ENCODE measurements at places on chromosomes 1 and 21. TPM values are rescaled to one million over a fixed set of nuclear protein-coding genes. Genes with fewer than 3 reads are reported as not detected.
A peak's percentile ranks its signal among the peaks of the same experiment; 100 is the strongest.

DNA sequence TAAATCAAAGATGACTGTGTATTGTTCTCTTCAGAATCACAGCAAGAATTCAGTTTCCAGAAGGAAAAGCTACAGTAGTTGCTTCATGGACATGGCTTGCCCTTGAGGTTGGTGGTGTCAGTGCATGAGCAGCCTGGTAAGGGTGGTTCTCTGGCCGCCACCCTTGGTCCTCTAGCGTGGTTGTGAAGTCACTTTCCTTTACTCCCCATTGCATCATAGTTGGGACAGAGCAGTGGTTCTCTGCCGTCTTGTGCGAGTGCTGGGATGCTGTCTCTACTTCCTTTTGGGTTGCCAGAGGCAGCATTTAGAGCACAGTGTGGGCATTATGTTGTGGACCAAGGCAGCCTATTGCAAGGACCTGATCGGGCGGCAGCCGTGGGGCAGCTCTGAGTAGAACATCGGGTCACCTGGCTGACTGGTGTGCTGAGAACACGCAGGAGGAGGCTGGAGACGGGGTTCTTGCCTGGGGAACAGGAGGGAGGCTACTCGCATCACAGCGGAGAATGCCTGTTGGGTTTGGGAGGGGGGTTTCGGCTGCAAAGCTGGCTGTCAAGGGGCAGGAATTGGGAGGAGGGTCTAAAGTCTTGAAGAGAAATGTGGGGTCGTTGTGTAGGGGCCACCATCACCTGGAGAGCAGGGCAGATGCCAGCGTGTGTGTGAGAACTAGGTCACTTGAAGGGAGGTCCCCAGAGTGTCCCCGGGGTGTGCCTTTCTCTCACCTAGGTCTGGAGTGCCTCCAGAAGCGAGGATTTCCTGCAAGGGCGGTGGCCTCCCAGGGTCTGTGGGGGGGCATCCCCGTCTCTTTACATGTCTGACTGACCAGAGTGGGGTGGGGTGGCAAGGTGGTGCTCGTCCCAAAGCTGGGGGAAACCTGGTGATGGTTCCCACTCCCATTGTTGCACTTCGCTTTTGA, 6.3 kb downstream of the ARF1 start:
- H3K4me3 ChIP-seq: peak overlapping the region; percentile 50
- no peaks in the 10 kb centered on the region for H3K27me3 ChIP-seq
- peaks cover 6% of the 10 kb centered on the region for H3K36me3 ChIP-seq
- H3K4me1 ChIP-seq: peaks cover 89% of the 10 kb centered on the region

DNA sequence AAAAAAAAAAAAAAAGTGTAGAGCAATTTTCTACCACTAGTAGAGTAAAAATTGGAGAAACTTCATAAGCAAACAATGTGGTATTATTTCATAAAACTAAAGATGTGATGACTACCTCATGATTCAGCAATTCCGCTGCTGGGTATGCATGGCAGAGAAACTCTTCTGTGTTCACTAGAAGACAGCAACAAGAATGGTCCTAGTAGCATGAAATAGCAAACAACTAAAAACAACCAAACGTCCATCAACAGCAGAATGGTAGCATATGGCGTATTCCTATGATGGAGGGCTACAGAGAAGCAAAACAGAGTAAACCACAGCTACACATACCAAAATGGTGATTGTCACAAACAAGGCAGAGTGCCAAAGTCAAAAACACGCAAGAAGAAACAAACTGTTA, 18.9 kb downstream of the HTR1D start:
- peaks cover 57% of the 10 kb centered on the region for H3K4me1 ChIP-seq
- no peak overlapping the region for H3K4me3 ChIP-seq
- H3K27me3 ChIP-seq: no peaks in the 10 kb centered on the region

GRCh38 chr1:231027971-231028370, 12.1 kb downstream of the FAM89A start:
- peaks cover 6% of the 10 kb centered on the region for H3K36me3 ChIP-seq
- no peak overlapping the region for H3K27ac ChIP-seq
- no peak overlapping the region for H3K4me3 ChIP-seq
- H3K27me3 ChIP-seq: no peaks in the 10 kb centered on the region

DNA sequence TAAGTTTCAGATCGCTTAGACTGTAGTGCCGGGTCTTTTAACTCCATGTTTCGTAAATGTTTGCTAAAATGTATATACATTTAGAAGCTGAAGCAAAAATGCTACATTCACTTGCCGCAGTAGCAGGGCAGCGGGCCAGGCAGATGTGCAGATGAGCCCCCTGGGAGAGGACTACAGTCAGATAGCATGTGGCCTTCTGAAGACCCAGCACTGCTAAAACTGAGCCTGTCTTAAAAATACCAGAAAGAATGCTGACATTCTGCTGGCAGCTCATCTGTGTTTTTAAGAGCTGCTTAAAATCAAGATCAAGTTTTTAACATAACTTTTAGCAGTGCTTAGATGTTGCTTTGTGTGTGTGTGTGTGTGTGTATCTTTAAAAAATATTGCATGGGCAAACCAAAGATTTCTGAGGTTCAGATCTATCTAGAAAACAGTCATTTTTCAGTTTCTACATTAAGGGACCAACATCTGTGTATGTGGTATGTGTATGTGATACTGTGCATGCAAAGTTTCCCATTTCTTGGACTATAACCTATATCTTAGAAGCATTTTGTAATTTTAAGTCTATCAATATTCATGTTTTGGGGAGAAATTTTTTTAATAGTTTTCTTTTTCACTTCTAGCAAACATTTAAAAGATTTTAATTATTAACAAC, 31.7 kb downstream of the CHRM3 start:
- H3K4me1 ChIP-seq: no peaks in the 10 kb centered on the region
- H3K27ac ChIP-seq: no peak overlapping the region
- no peaks in the 10 kb centered on the region for H3K36me3 ChIP-seq
- no peak for DNase-seq
- no peaks in the 10 kb centered on the region for H3K27me3 ChIP-seq
- H3K4me3 ChIP-seq: no peak overlapping the region

GRCh38 chr1:165842023-165842670, 14.7 kb downstream of the UCK2 start:
- no peaks in the 10 kb centered on the region for H3K27me3 ChIP-seq
- H3K27ac ChIP-seq: peak overlapping the region; percentile 66
- peak overlapping the region; percentile 37 for H3K4me3 ChIP-seq
- peaks cover 3% of the 10 kb centered on the region for H3K36me3 ChIP-seq
- DNase-seq: no peak
- H3K4me1 ChIP-seq: peaks cover 55% of the 10 kb centered on the region

- no peaks in the 10 kb centered on the region for H3K36me3 ChIP-seq
- no peak for DNase-seq
- no peaks in the 10 kb centered on the region for H3K4me1 ChIP-seq
- no peak overlapping the region for H3K27ac ChIP-seq
- H3K27me3 ChIP-seq: no peaks in the 10 kb centered on the region
- no peak overlapping the region for H3K4me3 ChIP-seq
These were observed 111.3 kb downstream of the SETD4 start for GRCh38 chr21:35948982-35949381.

- H3K27ac ChIP-seq: no peak overlapping the region
- H3K36me3 ChIP-seq: peaks cover 17% of the 10 kb centered on the region
These were observed 48.1 kb upstream of the B3GALT2 start for GRCh38 chr1:193234530-193234929.

DNA sequence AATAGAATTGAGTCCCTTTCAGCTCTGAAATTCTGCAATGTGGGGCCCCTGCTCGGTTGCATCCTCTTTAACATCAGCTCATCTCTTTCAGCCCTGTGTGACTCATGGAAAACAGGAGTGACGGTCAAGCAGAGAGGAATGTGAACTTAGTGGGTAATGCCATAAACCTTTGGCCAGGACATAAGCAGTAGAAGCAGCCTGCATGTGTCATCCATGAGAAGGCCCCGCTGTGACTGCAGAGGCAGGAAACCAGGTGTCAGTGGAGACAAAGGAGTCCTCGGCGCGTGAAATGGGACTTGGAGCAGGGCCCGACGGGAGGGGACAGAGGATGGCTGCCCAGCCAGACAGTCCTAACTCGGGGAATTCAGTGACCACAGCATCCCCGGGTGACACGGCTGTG, 21.1 kb upstream of the EPHB2 start:
- DNase-seq: no peak
- peaks cover 4% of the 10 kb centered on the region for H3K4me1 ChIP-seq
- no peak overlapping the region for H3K27ac ChIP-seq
- peaks cover 20% of the 10 kb centered on the region for H3K27me3 ChIP-seq
- H3K4me3 ChIP-seq: no peak overlapping the region

DNA sequence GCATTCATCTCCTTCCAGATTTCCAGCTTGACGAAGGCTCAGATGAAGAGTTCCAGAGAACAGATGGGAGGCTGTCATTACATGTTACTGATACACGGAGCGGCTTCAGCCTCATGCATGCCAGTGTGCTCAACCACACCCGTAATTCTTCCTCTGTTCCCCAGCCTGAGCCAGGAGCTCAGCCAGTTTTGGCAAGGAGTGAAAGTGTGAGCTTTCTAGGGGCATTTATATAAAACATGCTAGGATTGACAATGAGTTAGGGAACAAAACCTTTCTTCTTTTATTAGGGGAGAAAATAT, 290.4 kb upstream of the PLXNA2 start:
- H3K36me3 ChIP-seq: no peaks in the 10 kb centered on the region
- no peak for DNase-seq
- H3K4me1 ChIP-seq: peaks cover 4% of the 10 kb centered on the region
- H3K4me3 ChIP-seq: no peak overlapping the region
- H3K27me3 ChIP-seq: peaks cover 33% of the 10 kb centered on the region

GRCh38 chr1:3926956-3927355, 26.9 kb upstream of the C1orf174 start:
- DNase-seq: no peak
- H3K36me3 ChIP-seq: no peaks in the 10 kb centered on the region
- no peak overlapping the region for H3K27ac ChIP-seq
- peaks cover 26% of the 10 kb centered on the region for H3K27me3 ChIP-seq
- H3K4me1 ChIP-seq: no peaks in the 10 kb centered on the region

- peaks cover 1% of the 10 kb centered on the region for H3K36me3 ChIP-seq
- no peak for DNase-seq
- H3K4me1 ChIP-seq: no peaks in the 10 kb centered on the region
- no peak overlapping the region for H3K27ac ChIP-seq
- H3K27me3 ChIP-seq: no peaks in the 10 kb centered on the region
These were observed 119.9 kb downstream of the MAST2 start for GRCh38 chr1:45923343-45923742.

DNA sequence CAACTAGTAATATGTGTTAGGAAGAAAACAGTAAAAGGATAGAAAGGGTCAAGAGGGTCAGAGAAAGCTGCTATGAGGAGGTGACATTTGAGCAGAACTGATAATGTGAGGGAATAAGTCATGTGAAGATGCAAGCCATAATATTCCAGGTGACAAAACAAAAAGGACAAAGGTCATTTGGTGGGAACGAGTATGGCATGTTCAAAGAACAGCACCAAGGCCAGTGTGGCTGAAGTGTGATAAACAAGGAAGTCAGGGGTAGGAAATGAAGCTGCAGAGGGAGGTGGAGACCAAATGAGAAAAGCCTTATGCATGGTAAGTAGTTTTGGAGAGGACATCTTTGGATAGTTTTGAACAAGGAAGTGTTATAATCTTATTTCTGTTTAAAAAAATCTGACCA, 46.7 kb downstream of the LPGAT1 start:
- peaks cover 6% of the 10 kb centered on the region for H3K36me3 ChIP-seq
- peaks cover 8% of the 10 kb centered on the region for H3K4me1 ChIP-seq
- no peaks in the 10 kb centered on the region for H3K27me3 ChIP-seq

DNA sequence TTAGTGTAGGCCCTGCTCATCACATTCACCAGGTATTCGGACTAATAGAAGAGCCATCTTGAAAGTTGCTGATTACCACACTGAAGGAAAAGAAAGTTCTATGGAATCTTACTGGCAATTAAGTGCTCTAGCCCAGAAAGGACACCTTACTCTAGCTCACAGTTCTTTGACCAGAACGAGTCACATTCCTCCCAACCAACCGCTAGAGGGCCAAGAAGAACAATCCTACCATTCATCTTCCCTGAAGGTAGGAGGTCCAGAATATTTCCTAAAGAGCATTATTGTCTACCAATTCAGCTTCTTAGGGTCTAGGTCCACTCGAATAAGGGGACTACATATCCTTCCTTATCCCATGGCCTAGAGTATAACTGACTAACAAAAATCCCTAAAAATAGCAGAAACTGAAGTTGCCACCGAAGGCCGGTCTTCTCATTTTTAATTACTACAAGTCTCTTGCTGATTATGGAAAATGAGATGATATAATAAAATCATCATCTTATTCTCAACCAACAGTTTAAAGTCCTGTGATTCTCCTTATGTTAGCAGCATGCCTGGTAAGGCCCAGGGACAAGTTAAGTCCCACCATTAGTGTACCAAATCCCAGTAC, 2.7 kb upstream of the FMO1 start:
- no peak overlapping the region for H3K4me3 ChIP-seq
- H3K27me3 ChIP-seq: peaks cover 1% of the 10 kb centered on the region
- no peaks in the 10 kb centered on the region for H3K36me3 ChIP-seq
- peaks cover 7% of the 10 kb centered on the region for H3K4me1 ChIP-seq
- H3K27ac ChIP-seq: no peak overlapping the region

- peaks cover 30% of the 10 kb centered on the region for H3K4me1 ChIP-seq
- no peak overlapping the region for H3K27ac ChIP-seq
- no peaks in the 10 kb centered on the region for H3K36me3 ChIP-seq
These were observed 42.7 kb upstream of the ATP1A1 start for GRCh38 chr1:116330342-116330652.

DNA sequence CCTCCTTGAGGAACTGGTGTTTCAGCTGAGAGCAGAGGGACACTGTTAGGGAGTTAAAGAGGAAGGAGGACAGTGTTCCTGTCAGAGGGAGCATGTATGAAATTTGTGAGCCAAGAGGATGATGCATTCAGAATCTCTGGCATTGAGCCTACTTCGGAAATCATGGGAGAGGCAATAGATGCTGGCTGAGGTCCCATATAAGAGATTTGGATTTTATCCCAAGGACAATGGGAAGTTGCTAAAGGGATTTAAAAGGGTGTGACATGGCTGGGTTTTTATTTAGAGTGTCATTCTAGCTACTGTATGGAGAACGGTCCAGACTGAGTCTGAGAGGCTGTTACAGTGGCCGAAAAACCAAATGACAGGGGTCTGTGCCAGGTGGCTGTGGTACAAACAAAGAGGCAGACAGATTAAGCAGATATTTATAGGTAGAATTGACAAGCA, 403.2 kb upstream of the B3GALT2 start:
- no peak overlapping the region for H3K27ac ChIP-seq
- peaks cover 13% of the 10 kb centered on the region for H3K4me1 ChIP-seq
- H3K27me3 ChIP-seq: no peaks in the 10 kb centered on the region

EXTL1 gene
- 4.3 TPM for total RNA-seq

PM20D1 gene
- total RNA-seq: not detected

TCHHL1 gene
- total RNA-seq: not detected

UTP11 gene
- 32.3 TPM for total RNA-seq

RGL1 gene
- 20.9 TPM for total RNA-seq

PRDM16 gene
- 19.0 TPM for total RNA-seq

All from chondrocyte (in vitro differentiated cells).